ENCODE measurements at places on chromosomes 6 and 20.
A peak's percentile ranks its signal among the peaks of the same experiment; 100 is the strongest.

- ATAC-seq, result no peak
Observed at GRCh38 chr6:149271348-149272340, 45.9 kb upstream of the TAB2 start.

- peak; percentile 53 for ATAC-seq
Observed at GRCh38 chr6:20137837-20138236, 74.4 kb downstream of the MBOAT1 start.

DNA sequence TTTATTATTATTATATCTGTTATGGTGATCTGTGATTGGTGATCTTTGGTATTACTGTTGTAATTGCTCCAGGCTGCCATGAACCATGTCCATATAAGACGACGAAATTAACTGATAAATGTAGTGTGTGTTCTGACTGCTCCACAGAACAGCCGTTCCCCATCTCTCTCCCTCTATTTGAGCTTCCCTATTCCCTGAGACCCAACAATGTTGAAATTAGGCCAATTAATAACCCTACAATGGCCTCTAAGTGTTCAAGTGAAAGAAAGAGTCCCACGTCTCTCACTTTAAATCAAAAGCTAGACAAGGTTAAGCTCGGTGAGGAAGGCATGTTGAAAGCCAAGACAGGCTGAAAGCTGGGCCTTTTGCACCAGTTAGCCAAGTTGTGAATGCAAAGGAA, 51.6 kb downstream of the ZFP64 start:
- no peak for ATAC-seq

- ATAC-seq, result no peak
Observed at GRCh38 chr20:32159766-32160221, 47.7 kb downstream of the PLAGL2 start.

- no peak for ATAC-seq
Observed at GRCh38 chr20:36297656-36298055, 8.5 kb upstream of the DLGAP4 start.

GRCh38 chr20:18272451-18272850, 15.9 kb upstream of the ZNF133 start:
- no peak for ATAC-seq

DNA sequence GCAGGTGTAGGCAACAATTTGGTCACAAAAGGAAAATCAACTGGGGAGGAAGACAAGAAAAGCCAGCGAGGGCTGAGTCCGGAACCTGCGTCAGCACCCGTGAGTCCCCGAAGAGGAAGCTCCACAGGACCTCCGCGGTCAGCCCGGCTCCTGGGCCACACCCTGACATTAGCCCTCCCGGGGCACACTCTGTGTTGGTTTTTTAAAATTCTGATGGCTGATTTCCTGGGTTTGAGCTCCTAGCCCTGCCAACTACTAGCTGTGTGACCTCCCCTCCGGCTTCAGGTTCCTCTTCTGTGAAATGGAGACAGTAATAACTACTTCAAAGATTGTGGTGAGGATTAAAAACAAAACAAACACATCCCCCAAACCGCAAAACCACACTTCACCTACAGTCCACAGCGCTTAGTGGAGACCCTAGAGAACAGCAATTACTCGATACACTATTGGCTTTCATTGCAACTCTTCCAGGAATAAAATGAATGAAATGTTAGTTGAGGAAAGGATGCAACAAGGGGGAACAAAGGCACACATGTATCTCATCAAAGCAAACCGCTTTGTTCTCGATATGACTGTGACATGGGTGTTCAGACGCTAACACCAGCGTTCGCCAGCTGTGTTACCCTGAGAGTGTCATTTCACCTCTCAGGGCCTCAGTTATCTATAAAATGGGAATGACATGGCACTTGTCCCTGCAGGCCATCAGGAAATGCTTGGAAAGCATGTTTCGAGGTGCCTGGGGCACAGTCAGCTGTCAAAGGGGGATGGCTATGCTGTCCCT, 985 bp downstream of the ZBP1 start:
- no peak for ATAC-seq

GRCh38 chr20:32450484-32451061, 92.4 kb downstream of the ASXL1 start:
- no peak for ATAC-seq

- no peak for ATAC-seq
Observed at GRCh38 chr6:137519629-137520176, 25.5 kb upstream of the OLIG3 start.

GRCh38 chr6:163122365-163122764, 292.2 kb upstream of the QKI start:
- ATAC-seq, result no peak

DNA sequence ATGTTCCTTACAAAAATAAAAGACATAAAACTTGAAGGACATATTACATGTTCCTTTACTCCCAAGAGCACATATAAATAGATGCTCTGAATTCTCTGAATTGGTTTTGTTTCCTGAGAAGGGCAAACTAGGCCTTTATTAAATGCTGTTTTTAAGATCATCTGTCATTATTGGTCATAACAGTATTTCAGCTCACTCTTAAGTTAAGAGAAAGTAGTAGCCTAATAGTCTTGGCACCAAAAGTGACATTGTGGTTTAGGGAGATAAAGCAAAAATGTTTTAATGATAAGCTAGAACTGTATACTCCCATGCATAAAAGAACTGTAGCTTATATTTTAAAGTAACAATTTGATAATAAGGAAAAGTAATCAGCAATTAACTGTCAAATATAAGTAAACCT, 361.1 kb upstream of the PTCHD4 start:
- ATAC-seq, result no peak

DNA sequence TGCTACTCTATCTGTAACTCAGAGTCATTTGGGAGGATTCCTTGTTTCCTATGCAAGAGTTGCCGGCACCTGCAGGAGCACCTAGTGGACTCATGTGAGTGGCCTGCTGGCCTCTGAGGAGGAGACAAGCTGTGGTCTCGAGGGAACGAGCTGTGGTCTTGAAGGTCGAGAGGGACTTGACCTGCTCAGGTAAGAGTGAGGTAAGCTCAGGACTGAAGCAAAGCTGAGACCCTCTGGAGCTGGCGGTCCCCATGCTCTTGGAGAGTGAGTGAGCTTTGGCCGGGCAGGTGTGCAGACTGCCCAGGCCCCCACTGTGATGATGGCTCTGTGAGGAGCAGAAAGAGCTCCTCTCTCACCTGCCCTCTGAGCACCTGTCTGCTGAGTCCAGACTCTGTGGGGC, 214.3 kb downstream of the MYLK4 start:
- no peak for ATAC-seq

DNA sequence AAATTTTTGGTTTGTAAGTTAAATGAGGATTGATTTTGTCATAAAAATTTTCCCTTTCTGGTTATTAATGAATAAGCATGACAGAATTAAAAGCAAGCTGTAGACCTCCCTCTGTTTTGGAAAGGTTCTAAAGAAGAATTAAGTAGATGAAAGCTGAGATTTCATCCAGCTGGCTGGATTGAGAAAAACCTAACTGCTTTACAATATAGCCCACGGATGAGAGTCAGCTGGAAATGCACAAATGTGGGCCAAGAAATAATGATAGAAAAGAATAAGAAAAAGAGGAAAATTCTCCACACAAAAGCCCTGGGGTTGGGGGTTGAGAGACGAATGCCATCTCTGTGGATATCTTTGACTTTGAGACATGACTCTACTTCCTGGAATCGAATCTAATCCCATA, 631.6 kb downstream of the HDGFL1 start:
- no peak for ATAC-seq

GRCh38 chr20:19104186-19104585, 108.3 kb upstream of the SLC24A3 start:
- no peak for ATAC-seq
